ENCODE measurements at places on chromosomes 13 and 19. TPM values are rescaled to one million over a fixed set of nuclear protein-coding genes. Genes with fewer than 3 reads are reported as not detected.

Gene FOXA3
- total RNA-seq, result 0.49 TPM

Gene FFAR1
- 0.37 TPM for total RNA-seq

Gene ZNF615
- total RNA-seq, result 39.9 TPM

Gene KLK15
- total RNA-seq, result not detected

Gene NBEA
- 8.4 TPM for total RNA-seq

Gene ZNF547
- total RNA-seq, result 4.2 TPM

Gene KL
- 24.5 TPM for total RNA-seq

Gene SMAD9
- total RNA-seq, result 35.0 TPM

Gene KIR2DL1
- total RNA-seq, result 0.46 TPM

Gene NDUFA11
- 219 TPM for total RNA-seq

Gene CPAMD8
- 38.5 TPM for total RNA-seq

Gene CNFN
- 1.0 TPM for total RNA-seq

Gene LHFPL6
- 40.4 TPM for total RNA-seq

Gene MRI1
- total RNA-seq, result 35.4 TPM

Gene MYBPC2
- 0.21 TPM for total RNA-seq

Gene CCNA1
- 10.2 TPM for total RNA-seq

Gene ZNF208
- 3.3 TPM for total RNA-seq

Gene GPC5
- total RNA-seq, result 37.3 TPM

Gene CBARP
- 0.23 TPM for total RNA-seq

Gene RELB
- total RNA-seq, result 15.8 TPM

Gene CEACAM3
- total RNA-seq, result 4.3 TPM

Gene SLC6A16
- 2.5 TPM for total RNA-seq

Gene NDUFA7
- 54.1 TPM for total RNA-seq

Gene SBK2
- not detected for total RNA-seq

Gene NKG7
- 16.9 TPM for total RNA-seq

Gene CADM4
- total RNA-seq, result 12.2 TPM

Gene IL4I1
- total RNA-seq, result 3.7 TPM

Gene EBI3
- total RNA-seq, result 5.9 TPM

Gene ZNF560
- not detected for total RNA-seq

Gene PSG3
- total RNA-seq, result not detected

Gene DENND1C
- 2.7 TPM for total RNA-seq

Gene F7
- total RNA-seq, result 0.26 TPM

Gene PSG7
- not detected for total RNA-seq

Gene ZIM2
- 1.6 TPM for total RNA-seq

Gene F2RL3
- total RNA-seq, result 5.8 TPM

Gene ZIC2
- total RNA-seq, result 0.06 TPM

Gene ASPDH
- not detected for total RNA-seq

Gene SOX1
- not detected for total RNA-seq

Gene IGFL3
- total RNA-seq, result not detected

Gene SHISA7
- total RNA-seq, result 0.03 TPM

Gene RDH8
- not detected for total RNA-seq

Gene PBX4
- total RNA-seq, result 7.0 TPM

Gene SPACA6
- 7.0 TPM for total RNA-seq

Gene KIR3DL2
- total RNA-seq, result not detected

Data from lung (tissue), 17 donors.